ENCODE measurements at places on chromosomes 1 and 21.
A peak's percentile ranks its signal among the peaks of the same experiment; 100 is the strongest.

- no peak for DNase-seq
Measured at GRCh38 chr21:40507978-40508377, 339.0 kb downstream of the DSCAM start.

- DNase-seq: no peak
Measured at GRCh38 chr1:181369416-181369815, 113.9 kb upstream of the CACNA1E start.

DNA sequence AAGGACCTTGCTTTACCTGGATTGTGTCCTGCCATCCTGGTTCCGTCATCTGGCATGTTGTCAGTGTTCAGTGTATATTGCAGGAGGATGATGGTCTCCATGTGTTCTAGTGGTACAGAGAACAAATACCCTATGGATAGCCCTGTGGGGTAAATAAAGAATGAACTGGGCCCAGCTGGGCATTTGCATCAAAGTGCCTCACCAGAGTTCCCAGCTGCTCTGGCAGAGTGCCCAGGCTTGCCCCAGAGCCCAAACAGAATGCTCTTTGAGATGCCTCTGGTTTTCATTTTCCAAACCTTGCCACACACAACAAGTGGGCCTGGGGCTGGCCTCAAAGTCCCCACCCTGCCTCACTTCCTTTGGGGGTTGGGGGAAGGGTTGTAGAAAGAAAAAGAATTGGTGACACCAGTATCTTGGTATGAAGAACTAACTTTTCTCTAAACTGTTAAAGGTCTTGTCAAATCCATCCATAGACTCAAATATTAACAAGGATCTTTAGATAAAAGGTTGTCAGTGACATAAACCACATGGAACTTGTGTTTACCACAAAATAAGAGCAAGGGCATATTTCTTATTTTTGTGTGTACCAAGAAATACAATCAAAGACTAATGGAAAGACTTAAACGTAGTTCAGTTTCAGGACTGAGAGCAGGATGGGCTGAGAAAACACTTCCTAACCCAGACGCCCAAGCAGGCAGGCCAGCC lies 82.2 kb downstream of the LMO4 start:
- peak; percentile 77 for DNase-seq

DNA sequence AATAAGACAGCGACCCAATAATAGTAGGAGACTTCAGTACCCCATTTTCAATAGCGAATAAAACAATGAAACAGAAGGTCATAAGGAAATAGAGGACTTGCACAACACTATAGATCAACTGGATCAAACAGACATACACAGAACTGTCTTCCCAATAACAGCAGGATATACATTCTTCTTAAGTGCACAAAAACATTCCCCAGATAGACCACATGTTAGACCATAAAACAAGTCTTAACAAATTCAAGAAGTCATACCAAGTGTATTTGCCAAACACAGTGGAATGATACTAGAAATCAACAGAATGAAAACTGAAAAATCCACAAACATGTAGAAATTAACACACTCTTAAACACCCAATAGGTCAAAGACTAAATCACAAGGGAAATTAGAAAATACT lies 78.0 kb downstream of the LBR start:
- DNase-seq: no peak

DNA sequence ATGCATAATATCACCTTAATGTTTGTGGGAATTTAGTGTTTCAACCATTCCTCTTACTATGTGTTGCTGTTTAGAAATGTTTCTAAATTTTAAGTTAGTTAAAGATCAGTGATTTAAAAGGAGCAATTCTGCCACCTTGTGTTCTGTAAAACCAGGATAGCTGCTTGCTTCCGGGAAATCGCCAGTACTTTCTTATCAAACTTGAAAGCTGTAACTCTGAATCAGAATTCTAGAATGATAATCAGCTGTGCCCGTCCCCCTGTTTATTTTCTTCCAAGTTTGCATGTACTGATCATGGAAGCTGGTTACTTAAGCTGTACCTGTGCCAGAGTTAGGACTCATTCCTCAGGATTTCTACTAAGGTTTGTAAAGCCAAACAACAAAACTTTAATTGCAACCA lies 656.4 kb downstream of the LTN1 start:
- DNase-seq: no peak

DNA sequence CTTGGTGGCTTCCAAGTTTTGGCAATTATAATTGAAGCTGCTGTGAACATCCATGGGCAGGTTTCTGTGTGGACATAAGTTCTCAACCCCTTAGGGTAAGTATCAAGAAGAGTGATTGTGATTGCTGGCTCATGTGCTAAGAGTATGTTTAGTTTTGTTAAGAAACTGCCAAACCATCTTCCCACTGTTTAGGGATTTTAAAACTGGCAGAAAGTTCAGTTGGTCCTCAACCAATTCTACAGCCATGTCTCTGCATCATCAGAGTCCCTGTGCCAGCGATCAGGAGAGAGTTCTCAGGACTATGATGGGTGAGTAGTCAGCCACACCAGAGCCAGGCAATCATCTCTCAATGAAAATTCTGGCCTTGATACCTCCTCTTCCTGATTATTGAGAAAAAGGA lies 193.8 kb downstream of the ZC3H11B start:
- DNase-seq: no peak

GRCh38 chr1:198986036-198986435 lies 347.2 kb downstream of the PTPRC start:
- no peak for DNase-seq

GRCh38 chr1:174262349-174263241 lies 103.3 kb downstream of the RABGAP1L start:
- no peak for DNase-seq

GRCh38 chr1:36751525-36751924 lies 268.8 kb upstream of the CSF3R start:
- no peak for DNase-seq

- DNase-seq: no peak
Measured at GRCh38 chr1:70536708-70537366, 125.8 kb downstream of the CTH start.

DNA sequence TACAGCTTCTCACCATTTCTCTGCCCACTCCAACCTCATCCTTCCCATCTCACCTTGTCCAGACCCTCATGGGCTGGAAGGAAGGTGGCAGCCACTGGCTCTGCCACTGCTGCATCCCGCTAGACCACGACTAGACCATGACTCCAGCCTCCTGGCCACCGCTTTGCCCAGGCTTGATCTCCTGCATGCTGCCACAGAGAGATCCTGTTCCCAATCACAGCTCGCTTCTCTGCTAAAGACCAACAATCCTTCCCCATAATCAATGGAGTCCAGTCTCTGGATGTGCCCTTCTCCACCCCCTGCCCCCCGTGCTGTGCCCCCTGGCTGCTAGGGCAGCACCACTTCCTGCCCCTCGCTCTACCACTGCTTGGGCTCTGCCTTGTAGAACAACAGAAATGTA lies 64.9 kb upstream of the DMRTB1 start:
- DNase-seq: no peak

DNA sequence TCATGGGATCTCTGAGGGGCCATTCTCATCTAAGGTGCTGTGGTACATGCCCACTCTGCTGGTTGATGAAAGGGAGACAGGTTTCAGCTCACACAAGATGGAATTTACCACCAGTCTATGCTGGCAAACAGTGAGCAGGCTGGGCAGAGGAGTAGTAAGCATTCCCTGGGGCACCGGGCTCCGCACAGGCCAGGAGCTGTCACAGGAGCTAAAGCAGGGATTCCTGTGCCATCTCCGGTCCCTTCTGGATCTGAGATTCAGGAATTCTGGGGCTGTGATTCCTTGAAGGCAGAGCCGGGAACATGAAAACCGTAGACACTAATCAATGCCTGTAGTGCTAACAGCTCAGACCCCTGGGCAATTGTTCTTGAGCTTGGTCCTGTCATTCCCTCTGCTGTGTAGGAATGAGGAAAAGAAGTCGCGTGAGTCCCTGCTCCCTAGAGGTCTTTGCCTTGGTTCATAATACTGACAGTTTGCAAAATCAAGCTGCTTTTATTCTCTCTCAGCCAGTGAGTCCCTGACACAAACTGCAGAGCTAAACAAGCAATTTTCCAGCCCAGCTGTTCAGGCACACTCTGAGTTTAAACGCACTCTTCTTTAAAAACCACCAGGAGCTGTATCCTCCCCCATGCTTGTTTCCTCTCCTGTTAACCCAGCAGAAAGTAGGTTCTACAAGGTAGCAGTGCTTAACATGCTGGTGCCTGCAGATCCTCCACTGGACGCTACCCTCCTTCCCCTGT lies 52.5 kb downstream of the MDM4 start:
- DNase-seq: no peak

GRCh38 chr1:240844486-240844885 lies 232.5 kb upstream of the GREM2 start:
- DNase-seq: no peak

- DNase-seq: peak; percentile 22
Measured at GRCh38 chr1:162230096-162230495, 146.6 kb downstream of the SPATA46 start.

DNA sequence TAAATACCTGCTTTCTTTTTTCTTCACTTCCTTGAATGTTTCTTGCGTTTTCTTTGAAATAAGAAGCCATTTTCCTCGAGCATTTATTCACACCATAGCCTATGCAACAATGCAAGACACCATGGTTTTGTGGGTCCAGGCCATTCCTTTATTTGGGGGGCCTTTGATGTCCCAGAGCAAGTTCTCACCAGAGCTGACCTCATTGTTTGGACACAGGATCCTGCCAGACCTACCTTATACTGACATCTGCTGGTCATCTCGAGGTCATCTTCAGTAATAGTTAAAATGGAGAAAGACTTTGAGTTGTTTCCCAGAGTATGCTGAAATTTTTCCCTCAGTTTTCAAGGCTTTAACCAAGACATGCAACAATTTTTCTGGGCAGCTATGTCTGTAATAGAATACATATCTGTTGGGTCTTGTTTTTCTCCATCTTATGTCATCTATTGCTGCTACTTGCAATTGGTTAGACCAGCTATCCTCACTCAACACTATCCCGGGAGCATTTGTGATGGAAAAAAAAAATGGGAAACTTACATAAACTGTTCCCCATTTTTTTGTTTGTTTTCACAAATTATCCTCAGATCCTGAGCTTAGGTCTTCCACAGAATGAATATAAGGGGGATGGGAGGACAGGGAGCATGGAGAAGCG lies 34.0 kb upstream of the BACE2 start:
- no peak for DNase-seq

DNA sequence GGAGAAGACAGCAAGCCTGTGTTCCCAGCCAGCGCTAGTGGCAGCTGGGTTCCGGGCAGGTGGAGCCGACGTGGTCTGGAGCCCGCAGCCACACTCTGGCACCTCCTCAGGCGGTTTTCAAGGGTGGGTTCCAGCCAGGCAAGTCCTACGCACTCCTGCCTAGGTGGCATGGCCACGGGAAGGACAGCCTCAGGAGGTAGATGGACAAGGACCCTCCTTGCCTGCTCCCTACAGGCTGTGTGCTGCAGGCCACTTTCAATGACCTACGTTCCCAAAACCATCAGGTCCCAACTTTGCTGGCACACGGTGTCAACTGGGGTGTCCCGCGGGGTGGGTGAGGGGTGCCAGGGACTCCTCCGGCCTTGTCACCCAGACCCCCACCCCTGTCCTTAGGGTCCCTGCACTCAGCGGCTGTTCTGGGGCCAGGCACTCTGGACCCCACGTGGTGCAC lies 6.7 kb upstream of the PTGER3 start:
- DNase-seq: no peak

- no peak for DNase-seq
Measured at GRCh38 chr1:212814537-212815334, 23.0 kb downstream of the TATDN3 start.

All from transverse colon (tissue), 4 donors.